ENCODE measurements at places on chromosomes 3 and 15.
A peak's percentile ranks its signal among the peaks of the same experiment; 100 is the strongest.

GRCh38 chr15:78850941-78851755, 21.5 kb upstream of the MORF4L1 start:
- no peak for DNase-seq

DNA sequence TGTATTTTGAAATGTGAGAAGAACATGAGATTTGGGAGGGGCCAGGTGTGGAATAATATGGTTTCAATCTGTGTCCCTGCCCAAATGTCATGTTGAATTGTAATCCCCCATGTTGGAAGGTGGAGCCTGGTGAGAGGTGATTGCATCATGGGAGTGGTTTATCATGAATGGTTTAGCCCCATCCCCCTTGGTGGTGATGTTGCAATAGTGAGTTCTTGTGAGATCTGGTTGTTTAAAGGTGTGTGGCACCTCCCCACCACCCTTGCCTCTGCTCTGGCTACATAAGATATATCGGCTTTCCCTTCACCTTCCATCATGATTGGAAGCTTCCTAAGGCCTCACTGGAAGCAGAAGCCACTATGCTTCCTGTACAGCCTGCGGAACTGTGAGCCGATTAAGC, 23.9 kb upstream of the TMEM108 start:
- DNase-seq, result no peak

DNA sequence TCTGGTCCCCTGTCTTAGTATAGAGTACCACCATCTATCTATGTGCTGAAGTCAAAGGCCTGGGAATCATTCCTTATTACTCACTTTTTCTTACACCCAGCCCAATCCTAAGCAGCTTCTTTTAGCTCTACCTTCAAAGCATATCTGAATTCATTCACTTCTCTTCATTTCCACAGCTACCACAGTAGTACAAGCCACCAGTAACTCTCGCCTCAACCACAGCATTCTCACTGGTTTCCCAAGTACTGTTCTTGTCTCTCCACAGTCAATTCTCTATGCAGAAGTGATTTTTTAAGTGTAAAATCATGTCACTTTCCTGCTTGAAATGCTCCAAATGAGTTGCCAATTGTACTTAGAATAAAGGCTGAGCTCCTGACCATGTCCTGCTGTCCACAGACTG, 401.7 kb downstream of the OXSM start:
- DNase-seq, result no peak

- DNase-seq, result no peak
Observed at GRCh38 chr3:27528791-27529190, 44.6 kb upstream of the SLC4A7 start.

- DNase-seq, result no peak
Observed at GRCh38 chr3:48180531-48181253, 7.5 kb downstream of the CDC25A start.

- DNase-seq, result peak; percentile 9
Observed at GRCh38 chr15:39710681-39711080, 72.0 kb downstream of the FSIP1 start.

- DNase-seq, result no peak
Observed at GRCh38 chr3:62238431-62238830, 134.9 kb downstream of the FEZF2 start.

DNA sequence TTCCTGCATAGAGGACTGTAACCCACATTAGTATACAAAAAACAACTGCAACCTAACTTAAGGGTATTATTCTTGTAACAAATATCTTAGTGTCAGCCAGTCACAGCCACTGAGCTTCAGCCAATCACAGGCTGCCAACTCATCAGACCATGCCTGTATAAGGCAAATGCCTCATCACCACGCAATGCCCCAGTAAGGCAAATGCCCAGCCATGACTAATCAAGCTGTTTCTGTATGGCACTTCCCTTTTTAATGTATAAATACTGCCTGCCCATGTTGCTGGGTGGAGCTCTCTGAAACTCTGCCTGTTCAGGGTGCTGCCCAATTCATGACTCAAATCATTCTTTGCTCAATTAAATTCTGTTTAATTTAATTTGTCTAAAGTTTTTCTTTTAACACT, 18.4 kb upstream of the GABRA5 start:
- DNase-seq, result no peak

DNA sequence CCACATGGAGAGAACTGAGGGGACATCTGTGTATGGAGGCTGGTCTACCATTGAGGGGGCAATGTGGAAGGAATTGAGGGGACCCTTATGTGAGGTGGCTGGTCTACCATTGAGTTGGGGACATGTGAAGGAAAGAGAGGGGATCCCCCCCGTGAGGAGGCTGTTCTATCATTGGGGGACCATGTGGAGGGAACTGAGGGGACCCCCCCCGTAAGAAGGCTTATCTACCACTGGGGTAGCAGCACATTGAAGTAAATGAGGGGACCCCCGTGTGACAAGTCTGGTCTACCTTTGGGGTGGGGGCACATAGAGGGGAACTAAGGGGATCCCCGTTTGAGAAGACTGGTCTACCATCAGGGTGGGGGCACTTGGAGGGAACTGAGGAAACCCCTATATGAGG, 158.0 kb downstream of the FBLN2 start:
- DNase-seq, result no peak

GRCh38 chr15:58705105-58705504, 44.4 kb downstream of the ADAM10 start:
- DNase-seq, result no peak

DNA sequence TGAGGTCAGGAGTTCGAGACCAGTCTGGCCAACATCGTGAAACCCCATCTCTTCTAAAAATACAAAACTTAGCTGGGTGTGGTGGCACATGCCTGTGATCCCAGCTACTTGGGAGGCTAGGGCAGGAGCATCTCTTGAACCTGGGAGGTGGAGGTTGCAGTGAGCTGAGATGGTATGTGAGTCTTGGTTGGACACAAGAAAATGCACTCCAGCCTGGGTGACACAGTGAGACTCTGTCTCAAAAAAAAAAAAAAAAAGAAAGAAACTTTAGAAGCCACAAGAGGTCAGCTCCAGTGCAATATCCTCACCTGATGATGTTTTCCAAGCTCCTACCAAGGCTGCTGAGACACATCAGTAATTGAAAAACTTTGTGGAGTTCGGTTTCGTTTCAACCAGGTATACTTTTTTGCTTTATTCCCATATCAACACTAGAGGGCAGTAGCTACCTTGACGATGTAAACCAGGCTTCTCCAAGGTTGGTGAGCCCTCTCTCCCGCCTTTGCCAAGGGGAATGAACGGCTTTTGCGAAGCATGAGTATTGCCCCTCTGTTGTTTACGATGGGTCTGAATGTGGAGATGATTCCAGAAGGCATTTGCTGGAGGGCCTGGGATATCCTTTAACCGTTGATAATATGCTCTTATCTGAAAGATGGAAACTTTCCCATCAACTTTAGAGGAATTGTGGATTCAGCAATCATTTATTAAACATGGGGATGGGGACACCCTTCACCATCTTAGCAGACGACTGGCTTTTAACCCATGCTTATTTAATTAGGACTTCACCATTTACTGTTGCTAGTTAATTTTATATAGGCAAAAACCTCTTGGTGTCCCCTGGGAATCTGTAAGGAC, 202.8 kb downstream of the SV2B start:
- peak; percentile 52 for DNase-seq

GRCh38 chr3:160929595-160929994, 173.6 kb downstream of the PPM1L start:
- peak; percentile 10 for DNase-seq

DNA sequence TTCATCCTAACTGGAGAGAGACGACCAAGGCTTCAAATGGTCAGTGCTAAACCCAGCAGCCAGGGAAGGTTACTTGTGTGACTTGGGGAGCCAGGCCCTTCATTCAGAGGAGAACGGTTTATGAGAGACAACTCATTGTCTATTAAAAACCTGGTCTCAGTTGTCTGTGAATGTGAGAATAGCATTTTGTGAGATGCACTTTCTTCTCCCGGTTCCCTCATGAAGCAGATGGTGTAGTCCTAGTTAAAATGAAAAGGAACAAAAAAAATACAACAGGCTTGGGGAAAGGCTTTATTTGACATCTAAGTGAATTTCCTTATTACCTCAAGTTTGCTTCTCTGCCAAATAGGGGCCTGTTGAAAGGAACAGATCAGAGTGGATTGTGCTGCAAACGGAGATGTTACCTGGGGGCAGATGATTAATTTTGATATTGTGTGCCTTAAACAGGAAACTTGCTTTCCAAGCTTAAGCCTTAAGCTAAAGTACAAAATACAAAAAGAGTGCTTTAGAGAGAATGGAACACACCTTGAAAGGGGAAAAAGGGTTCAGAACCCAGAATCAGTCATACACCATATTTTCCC, 202.7 kb upstream of the BHLHE40 start:
- no peak for DNase-seq

- no peak for DNase-seq
Observed at GRCh38 chr3:56838448-56838847, 36.7 kb upstream of the ARHGEF3 start.

- no peak for DNase-seq
Observed at GRCh38 chr15:72135719-72136118, 17.5 kb downstream of the SENP8 start.

DNA sequence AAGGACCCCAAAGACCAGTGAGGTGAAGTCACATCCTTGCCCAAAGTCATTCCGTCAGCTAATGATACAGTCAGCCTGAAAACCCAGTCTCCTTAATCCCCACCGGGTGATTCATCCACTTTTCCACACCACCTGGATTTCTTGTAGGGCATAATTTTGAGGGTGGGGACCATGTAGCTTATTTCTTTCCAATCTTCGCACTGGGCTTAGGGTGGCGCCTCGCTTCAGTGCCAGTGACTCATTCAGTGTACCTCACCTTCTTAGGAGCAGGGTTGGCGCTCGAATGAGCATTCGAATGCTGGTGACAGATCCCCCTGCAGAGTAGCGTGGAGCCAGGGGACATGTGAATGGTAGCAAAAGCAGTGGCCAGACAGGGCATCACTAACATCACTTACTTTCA, 24.0 kb downstream of the BMF start:
- DNase-seq, result peak; percentile 80

- DNase-seq, result no peak
Observed at GRCh38 chr15:50944672-50945071, 36.2 kb downstream of the AP4E1 start.

- no peak for DNase-seq
Observed at GRCh38 chr3:132380920-132381319, 36.4 kb upstream of the DNAJC13 start.

DNA sequence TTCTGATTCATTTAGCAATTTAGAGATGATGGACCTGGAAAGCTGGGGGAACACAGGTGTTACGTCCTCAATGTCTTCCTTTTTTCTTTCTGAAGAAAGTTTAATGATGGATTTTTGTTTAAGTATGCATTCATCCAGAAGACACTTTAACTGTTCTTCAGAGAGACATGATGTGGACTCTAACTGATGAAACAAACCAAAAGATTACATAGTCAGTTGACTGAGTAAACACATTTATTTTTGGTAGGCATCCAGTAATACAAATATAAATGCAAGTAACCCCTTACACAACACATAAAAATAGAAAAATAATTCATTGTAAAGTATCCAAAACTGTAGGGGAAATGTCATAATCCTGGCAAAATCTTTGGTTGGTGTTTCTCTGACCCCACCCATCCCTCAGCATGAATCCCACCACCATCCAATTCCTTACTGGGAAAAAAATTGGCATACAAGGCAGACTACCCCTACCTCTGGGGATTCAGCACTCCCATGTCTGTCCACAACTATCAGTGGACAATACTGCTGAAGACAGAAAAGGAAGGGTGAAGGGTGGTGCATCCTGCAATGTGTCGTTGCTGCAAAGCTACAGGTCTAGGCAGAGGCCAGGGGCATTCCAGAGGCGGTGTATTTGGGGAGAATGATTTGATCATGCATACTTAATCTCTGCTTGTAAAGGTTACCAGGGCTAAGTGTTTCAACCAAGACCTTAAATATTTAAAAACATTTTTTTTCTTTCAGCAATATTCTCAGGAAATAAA, 37.4 kb downstream of the THBS1 start:
- DNase-seq, result no peak

DNA sequence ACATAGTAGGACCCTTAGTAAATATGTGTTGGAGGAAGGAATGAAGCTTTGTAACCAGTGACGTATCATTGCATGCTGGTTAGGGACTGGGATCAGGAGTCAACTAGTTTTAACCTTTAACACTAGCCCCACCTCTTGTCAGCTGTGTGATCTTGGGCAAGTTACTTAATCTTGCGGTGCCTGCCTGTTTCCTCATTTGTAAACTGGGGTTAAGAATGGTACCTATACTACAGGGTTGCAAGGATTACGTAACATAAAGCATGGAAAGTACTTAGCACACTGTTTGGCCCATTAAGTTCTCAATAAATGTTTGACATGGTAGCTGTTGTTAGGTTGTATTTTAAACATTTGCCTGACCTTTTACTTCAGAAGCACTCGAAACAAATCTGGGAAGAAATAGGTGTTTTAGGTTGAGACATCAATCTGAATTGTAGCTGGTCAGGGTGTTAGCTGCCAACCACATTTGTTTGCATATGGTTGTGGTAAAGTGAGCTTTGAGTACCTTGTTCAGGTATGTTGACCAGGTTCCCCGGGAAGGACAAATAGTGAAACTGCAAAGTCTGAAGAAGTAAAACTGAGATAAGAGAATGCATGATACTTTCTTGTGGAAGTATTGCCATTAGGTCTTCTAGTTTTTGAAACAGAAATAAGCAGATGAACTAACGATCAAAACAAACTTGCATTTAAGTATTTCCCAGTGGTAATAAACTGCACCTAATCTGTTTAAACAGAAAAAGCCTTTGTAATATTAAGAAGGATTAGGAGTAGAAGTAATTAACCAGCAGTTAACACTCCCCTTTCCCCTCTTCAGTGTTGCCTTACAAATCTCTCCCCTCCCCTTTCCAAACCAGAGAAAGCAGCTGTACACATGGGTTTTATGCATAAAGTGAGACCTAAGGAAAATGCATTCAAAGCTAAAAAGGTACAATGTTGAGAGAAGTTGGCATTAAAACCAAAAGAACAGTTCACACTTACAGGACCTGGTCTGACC, 25.8 kb upstream of the SCAANT1 start:
- no peak for DNase-seq

DNA sequence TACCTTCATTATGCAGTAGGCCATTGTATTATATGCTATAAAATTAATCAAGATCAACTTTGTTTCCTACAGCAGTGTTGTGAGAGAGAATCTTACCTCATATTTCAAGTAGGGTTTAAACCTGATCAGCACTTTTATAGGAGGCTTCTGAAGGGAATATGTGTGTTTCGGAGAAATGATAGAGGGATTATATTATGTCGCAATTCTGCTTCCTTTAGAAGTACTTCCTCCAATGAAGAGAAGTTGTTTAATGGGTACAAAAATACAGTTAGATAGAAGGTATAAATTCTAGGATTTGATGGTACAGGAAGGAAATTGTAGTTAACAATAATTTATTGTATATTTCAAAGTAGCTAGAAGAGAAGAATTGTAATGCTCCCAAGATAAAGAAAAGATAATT, 54.9 kb downstream of the NSUN3 start:
- no peak for DNase-seq

- DNase-seq, result no peak
Observed at GRCh38 chr3:132972333-132972732, 65.9 kb upstream of the TMEM108 start.
